ENCODE measurements at places on chromosomes 1 and 21. TPM values are rescaled to one million over a fixed set of nuclear protein-coding genes. Genes with fewer than 3 reads are reported as not detected.

- H3K27ac ChIP-seq = no peak overlapping the region
- peak overlapping the region; percentile 9 for H3K4me3 ChIP-seq
- H3K36me3 ChIP-seq = no peaks in the 10 kb centered on the region
- no peak for DNase-seq
- H3K4me1 ChIP-seq = peaks cover 19% of the 10 kb centered on the region
Measured at GRCh38 chr1:940107-941014, 16.6 kb downstream of the SAMD11 start.

- H3K4me1 ChIP-seq = no peaks in the 10 kb centered on the region
- H3K27ac ChIP-seq = no peak overlapping the region
- no peak for DNase-seq
- no peaks in the 10 kb centered on the region for H3K27me3 ChIP-seq
Measured at GRCh38 chr1:147897029-147897752, 5.4 kb upstream of the GJA8 start.

GRCh38 chr1:40849801-40850592 lies 12.2 kb downstream of the CITED4 start:
- H3K27ac ChIP-seq = no peak overlapping the region
- H3K27me3 ChIP-seq = no peaks in the 10 kb centered on the region
- no peaks in the 10 kb centered on the region for H3K36me3 ChIP-seq
- DNase-seq = peak; percentile 73
- peaks cover 9% of the 10 kb centered on the region for H3K4me1 ChIP-seq

- no peaks in the 10 kb centered on the region for H3K36me3 ChIP-seq
- H3K27me3 ChIP-seq = no peaks in the 10 kb centered on the region
- H3K4me3 ChIP-seq = no peak overlapping the region
- no peaks in the 10 kb centered on the region for H3K4me1 ChIP-seq
- H3K27ac ChIP-seq = no peak overlapping the region
Measured at GRCh38 chr1:28526886-28527285, 21.0 kb downstream of the RCC1 start.

GRCh38 chr1:156502894-156503697 lies 2.5 kb upstream of the MEF2D start:
- H3K4me1 ChIP-seq = peaks cover 70% of the 10 kb centered on the region
- peak overlapping the region; percentile 94 for H3K27ac ChIP-seq
- no peaks in the 10 kb centered on the region for H3K27me3 ChIP-seq
- H3K4me3 ChIP-seq = peak overlapping the region; percentile 9
- no peak for DNase-seq

DNA sequence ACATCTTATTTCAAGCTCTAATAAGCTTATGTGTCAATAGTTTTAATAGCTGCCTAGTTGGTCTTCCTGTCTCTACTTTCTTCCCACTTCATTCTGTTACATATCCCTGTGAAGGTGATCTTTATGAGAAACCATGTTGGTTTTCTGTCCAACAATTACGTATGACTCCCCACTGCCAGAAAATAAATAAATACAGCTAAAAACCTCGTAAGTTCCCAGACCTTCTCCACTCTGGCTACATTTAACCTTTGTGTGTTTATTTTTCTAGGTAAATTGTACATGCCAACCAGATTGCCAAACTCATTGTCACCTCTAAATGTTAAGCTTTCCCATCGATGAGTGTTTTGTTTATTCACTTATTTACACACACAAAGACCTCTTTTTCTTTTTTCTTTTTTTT lies 147.2 kb downstream of the CRB1 start:
- no peaks in the 10 kb centered on the region for H3K27me3 ChIP-seq
- H3K4me1 ChIP-seq = no peaks in the 10 kb centered on the region
- no peaks in the 10 kb centered on the region for H3K36me3 ChIP-seq

GRCh38 chr1:178539291-178539690 lies 26.4 kb downstream of the TEX35 start:
- H3K27me3 ChIP-seq = no peaks in the 10 kb centered on the region
- H3K4me1 ChIP-seq = peaks cover 16% of the 10 kb centered on the region
- no peaks in the 10 kb centered on the region for H3K36me3 ChIP-seq
- H3K4me3 ChIP-seq = no peak overlapping the region

DNA sequence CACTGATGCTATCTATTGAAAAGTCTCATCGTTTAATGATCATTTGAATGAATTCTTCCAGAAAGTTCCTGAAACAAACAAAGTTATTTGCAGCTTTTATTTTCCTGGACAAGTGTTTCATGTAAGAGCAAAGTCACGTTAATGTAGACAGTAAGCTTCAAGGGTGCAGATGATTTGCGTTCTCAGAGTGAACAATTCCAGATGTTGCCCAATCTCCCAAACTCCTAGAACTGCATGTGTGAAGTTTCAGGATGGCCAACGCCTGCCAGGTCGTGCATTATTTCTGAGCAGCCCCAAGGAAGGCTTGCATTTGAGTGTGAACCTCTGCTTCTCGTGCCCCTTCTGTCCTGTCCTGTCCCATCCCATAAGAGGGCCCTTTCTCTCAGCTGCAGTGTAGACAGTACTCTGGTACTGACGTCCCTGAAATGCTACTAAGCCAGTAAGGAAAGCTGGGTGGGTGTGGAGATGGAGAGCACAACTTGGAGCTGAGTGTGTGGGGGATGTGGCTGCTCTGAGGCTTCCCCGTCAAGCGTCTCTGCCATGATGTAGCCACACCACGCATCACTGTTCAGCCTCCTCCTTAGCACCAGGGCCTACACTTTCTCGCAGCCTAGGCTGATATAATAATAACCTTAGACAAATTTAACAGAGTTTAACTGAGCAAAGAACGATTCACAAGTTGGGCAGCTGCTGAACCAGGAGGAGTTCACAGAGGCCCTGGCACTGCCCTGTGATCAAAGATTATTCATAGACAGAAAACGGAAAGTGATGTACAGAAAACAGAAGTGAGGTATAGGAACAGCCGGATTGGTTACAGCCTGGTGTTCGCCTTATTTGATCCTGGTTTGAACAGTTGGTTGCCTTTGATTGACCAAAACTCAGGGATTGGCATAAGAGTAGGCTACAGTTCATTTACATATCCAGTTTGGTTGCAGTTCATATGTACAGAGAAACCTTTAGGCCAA lies 50.4 kb downstream of the RHOU start:
- peaks cover 3% of the 10 kb centered on the region for H3K4me1 ChIP-seq
- H3K27ac ChIP-seq = no peak overlapping the region

GRCh38 chr1:16615253-16616252 lies 2.2 kb upstream of the NBPF1 start:
- peaks cover 7% of the 10 kb centered on the region for H3K36me3 ChIP-seq
- DNase-seq = no peak
- H3K4me1 ChIP-seq = peaks cover 23% of the 10 kb centered on the region
- H3K4me3 ChIP-seq = no peak overlapping the region
- H3K27me3 ChIP-seq = no peaks in the 10 kb centered on the region
- no peak overlapping the region for H3K27ac ChIP-seq

DNA sequence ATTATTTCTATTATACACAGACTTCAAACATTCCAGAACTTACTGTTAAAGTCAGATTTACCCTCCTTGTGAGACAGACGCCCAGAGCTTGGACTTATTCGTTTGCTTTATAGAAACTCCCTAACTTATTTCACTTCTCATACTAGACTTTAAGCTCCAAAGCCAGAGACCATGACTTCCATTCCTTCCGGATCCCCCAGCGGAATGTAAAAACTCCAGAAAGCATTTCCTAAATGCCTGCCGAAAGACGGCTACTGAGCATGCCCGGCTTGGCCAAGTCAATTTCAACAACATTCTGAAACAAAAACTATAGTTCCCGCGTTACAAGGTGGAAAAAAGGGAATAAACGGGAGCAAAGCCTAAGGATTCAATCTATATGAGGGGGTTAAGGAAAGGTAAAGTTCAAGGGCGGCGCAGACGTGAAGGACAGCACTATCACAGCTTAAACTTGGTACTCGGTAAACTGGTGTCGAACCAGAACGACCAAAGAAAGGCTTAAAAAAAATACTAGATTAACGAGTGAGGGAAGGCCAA lies 1.1 kb downstream of the USP48 start:
- H3K4me1 ChIP-seq = peaks cover 46% of the 10 kb centered on the region
- no peaks in the 10 kb centered on the region for H3K27me3 ChIP-seq
- H3K4me3 ChIP-seq = peak overlapping the region; percentile 31
- peak; percentile 38 for DNase-seq
- H3K27ac ChIP-seq = peak overlapping the region; percentile 99
- H3K36me3 ChIP-seq = no peaks in the 10 kb centered on the region

DNA sequence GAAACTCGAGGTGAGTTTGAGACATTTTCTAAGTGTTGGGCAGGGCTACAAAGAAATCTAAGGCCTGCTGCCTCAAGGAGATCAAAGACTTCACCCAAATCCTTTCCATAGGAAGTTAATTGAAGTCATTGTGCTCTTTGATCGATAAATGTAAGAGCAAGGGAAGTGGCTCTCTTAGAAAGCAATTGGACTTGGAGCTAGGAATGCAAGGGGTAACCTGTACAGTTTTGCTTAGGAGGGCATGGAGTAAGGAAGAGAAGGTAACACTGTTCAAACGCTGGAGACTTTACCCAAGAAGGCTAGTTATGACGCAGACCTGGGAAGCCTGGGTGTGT lies 418.0 kb upstream of the PROX1 start:
- no peaks in the 10 kb centered on the region for H3K27me3 ChIP-seq
- no peaks in the 10 kb centered on the region for H3K36me3 ChIP-seq
- H3K4me1 ChIP-seq = no peaks in the 10 kb centered on the region
- no peak overlapping the region for H3K4me3 ChIP-seq

DNA sequence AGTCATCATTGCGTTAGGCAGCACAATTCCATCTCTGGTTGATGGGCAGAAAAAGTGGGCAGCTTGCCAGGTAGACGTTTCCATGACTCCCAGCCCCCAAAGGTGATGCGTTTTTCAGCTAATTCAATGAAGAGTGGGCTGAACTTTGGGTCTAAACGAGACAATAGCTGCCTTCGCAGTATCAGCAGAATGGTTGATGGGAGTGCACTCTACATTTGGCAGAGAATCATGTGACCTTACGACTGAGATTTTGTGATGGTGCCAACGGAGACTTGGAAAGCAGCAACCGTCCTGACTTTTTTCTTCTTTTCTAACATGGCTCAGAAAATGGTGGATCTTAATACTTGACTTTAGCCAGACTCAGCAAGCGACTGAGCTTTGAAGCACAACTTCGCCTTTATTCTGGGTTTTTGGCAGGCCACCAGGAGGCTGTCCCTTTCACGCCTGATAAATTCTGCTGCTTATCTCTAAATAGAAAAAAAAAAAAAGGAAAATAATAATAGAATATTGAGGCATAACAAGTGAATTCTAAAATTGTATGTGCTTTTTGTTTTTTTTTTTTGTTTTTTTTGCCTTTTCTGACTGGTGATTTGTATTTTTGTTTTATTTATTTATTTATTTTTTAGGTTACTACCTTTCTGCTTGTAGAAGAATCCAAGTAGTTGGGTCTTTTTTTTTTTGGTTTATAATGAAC lies 804.8 kb downstream of the USP25 start:
- no peak for DNase-seq
- no peaks in the 10 kb centered on the region for H3K27me3 ChIP-seq
- no peaks in the 10 kb centered on the region for H3K4me1 ChIP-seq
- H3K4me3 ChIP-seq = no peak overlapping the region
- H3K27ac ChIP-seq = no peak overlapping the region
- no peaks in the 10 kb centered on the region for H3K36me3 ChIP-seq

GRCh38 chr21:45918835-45919447 lies 62.6 kb upstream of the COL6A1 start:
- no peak overlapping the region for H3K4me3 ChIP-seq
- no peaks in the 10 kb centered on the region for H3K36me3 ChIP-seq

GRCh38 chr1:194225821-194226220 lies 1039.4 kb upstream of the B3GALT2 start:
- DNase-seq = peak; percentile 40
- no peaks in the 10 kb centered on the region for H3K36me3 ChIP-seq
- H3K4me3 ChIP-seq = no peak overlapping the region
- H3K27me3 ChIP-seq = no peaks in the 10 kb centered on the region
- peaks cover 13% of the 10 kb centered on the region for H3K4me1 ChIP-seq

- no peak for DNase-seq
- no peaks in the 10 kb centered on the region for H3K4me1 ChIP-seq
- H3K27me3 ChIP-seq = peaks cover 2% of the 10 kb centered on the region
- H3K4me3 ChIP-seq = no peak overlapping the region
- no peaks in the 10 kb centered on the region for H3K36me3 ChIP-seq
Measured at GRCh38 chr1:39711966-39712340, 20.7 kb upstream of the HPCAL4 start.

GRCh38 chr1:121516234-121516967 lies 331.6 kb downstream of the SRGAP2C start:
- no peak overlapping the region for H3K4me3 ChIP-seq
- H3K27ac ChIP-seq = peak overlapping the region; percentile 34
- H3K27me3 ChIP-seq = no peaks in the 10 kb centered on the region
- peak; percentile 73 for DNase-seq

- H3K4me1 ChIP-seq = peaks cover 5% of the 10 kb centered on the region
- no peak overlapping the region for H3K4me3 ChIP-seq
- no peak for DNase-seq
Measured at GRCh38 chr1:235468004-235468403, 36.2 kb downstream of the B3GALNT2 start.

GRCh38 chr1:166064313-166064926 lies 102.4 kb downstream of the FAM78B start:
- H3K4me3 ChIP-seq = no peak overlapping the region
- H3K27me3 ChIP-seq = no peaks in the 10 kb centered on the region
- DNase-seq = no peak
- no peaks in the 10 kb centered on the region for H3K36me3 ChIP-seq
- no peak overlapping the region for H3K27ac ChIP-seq

- no peak for DNase-seq
- no peaks in the 10 kb centered on the region for H3K27me3 ChIP-seq
- H3K4me3 ChIP-seq = no peak overlapping the region
- H3K27ac ChIP-seq = no peak overlapping the region
- no peaks in the 10 kb centered on the region for H3K36me3 ChIP-seq
- no peaks in the 10 kb centered on the region for H3K4me1 ChIP-seq
Measured at GRCh38 chr1:180765151-180765550, 133.3 kb downstream of the XPR1 start.

DNA sequence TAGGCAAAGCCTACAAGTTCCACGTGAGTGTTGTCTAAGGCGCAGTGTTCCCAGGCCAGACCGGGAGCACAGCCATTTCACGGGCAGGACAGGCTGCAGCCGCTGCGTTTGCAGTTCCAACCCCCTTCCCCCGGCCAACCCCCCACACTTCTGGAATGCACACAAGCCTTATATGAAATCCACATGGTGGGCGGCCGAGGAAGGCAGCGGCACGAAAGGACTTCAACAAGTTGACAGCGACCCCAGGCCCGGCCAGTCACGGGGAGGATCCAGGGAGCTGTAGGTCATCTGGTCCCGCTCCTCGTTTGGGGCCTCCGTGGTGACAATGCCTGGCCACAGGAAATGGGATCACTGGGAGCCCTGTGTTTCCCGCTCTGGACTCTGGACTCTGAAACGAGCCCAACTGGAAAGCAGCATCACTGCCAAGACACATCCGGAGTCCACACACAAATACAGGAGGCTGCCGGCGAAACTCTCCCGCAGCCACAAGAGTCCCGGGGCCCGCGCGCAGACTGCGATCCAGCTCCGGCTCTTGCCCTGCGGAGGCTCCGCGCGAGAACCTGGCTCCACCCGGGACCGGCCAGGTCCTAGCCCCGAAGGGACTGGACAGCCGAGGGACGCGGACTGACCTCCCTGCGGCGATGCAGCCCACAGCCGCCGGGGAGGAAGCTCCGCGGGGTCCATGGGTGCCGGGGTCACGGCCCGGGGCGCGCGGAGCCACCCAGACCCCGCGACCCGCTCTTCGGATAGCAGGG lies 794 bp downstream of the NID1 start:
- H3K27me3 ChIP-seq = peaks cover 11% of the 10 kb centered on the region
- H3K4me1 ChIP-seq = peaks cover 30% of the 10 kb centered on the region
- H3K36me3 ChIP-seq = no peaks in the 10 kb centered on the region
- H3K4me3 ChIP-seq = peak overlapping the region; percentile 44
- no peak for DNase-seq
- no peak overlapping the region for H3K27ac ChIP-seq

FOXO6 gene
- not detected for total RNA-seq

HLX gene
- 0.20 TPM for total RNA-seq

LIPI gene
- total RNA-seq = not detected

ZNF644 gene
- 76.3 TPM for total RNA-seq

SPATA6 gene
- total RNA-seq = 1.9 TPM

C1orf226 gene
- total RNA-seq = not detected

IRF6 gene
- 0.50 TPM for total RNA-seq

REN gene
- not detected for total RNA-seq

FMO2 gene
- not detected for total RNA-seq

Measured in CD4-positive, alpha-beta memory T cell (primary cell).